Stimulated activated CD4-positive, alpha-beta T cell treated with anti-CD3 and anti-CD28 coated beads, TNF-alpha, amount 100 ng/mL, for 24 hours (primary cell): ENCODE measurements at places on chromosomes 13 and 19.

GRCh38 chr13:105177265-105177900 is 1358.1 kb downstream of the EFNB2 start:
- DNase-seq, result no peak

DNA sequence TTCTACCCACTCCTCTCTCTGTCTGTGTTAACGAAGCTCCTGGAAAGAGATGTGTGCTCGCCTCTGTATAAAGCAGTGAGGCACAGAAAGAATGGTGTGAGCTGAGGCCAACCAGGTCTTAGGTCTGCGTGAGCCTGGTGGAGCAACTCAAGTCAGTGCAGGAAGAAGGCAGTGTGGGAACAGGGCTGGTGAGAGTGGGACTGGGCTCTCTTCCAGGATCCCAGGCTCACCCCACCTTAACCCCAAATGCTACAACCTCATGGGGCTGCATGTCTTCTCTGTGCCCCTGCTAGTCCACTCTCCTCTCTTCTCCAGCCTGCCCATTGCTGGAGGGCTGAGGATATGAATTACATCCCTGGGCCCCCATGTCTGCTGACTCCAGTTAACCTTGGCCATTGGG is 127.4 kb downstream of the DCT start:
- no peak for DNase-seq

DNA sequence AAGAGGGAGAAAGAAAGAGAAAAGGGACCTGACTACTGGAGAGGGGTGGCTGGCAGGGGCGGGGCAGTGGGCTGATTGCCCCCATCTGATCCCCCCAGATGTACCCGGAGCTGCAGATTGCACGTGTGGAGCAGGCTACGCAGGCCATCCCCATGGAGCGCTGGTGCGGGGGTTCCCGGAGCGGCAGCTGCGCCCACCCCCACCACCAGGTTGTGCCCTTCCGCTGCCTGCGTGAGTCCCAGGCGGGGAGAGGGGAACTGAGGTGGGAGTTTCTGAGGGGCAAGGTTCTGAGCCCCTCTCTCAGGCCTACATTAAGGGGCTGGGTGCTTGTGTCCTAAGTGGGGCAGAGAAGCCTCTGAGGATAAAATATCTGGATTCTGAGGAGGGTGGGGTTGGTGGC is 2.4 kb downstream of the APLP1 start:
- no peak for DNase-seq

GRCh38 chr13:49517461-49517860 is 21.7 kb downstream of the PHF11 start:
- no peak for DNase-seq

DNA sequence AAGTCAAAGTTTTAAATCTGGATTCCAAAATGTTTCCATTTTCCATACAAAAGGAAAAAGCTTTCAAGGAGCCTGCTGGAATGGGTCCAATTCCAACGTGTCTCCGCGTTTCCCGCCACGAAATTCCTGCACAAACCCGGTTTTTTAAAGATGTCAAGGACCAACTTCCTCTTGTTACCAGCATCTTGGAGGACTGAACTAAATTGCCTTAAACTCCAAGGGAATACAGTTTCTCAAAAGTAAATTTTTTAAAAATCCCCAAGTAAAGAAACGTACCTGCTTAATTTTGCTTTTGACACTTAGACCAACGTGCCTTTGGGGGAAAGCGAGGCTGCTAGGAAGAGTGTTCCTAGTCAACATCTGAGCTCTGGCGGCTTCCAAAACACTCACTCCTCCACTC is 12.3 kb upstream of the SOX1 start:
- no peak for DNase-seq

DNA sequence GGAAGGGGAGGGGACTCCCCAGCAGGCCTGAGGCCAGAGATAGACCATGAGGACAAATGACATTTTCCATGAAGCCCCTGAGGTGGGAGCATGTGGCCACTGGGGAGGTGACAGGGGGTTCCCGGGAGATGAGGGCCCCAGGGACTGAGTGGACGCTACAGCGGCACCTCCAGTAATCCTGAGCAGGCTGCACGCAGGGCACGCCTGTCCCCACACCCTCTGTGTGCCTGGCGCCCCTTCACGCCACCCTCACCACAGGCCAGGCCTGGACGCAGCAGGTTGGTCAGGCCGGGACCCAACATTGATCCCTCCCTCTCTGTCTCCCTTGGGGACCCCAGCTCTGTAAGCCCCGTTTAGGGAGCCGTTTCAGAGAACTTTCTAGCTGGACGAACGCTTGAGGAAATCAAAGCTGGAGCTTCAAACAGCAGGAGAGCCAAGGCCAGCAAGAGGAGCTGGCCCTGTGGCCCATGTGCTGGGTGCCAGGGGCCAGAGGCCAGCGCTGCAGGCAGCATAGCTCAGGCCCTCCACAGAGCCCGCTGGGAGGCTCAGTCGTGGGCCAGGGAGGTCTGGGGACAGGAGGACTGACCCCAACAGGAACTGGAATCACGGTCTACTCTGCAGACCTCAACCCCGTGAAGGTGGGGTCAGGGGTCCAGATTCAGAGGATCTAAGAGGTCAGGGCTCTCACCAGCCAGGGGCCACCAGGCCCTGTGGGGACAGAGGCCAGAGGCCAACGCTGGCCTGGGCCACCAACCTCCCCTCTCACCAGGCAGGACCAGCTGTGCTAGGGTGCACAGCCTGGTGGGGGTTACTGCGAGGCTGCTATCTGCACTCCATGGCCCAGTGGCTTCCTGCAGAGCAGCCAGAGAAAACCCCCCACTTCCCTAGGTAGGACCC is 14.6 kb downstream of the LSM4 start:
- no peak for DNase-seq

GRCh38 chr13:30097701-30098100 is 209.7 kb downstream of the KATNAL1 start:
- no peak for DNase-seq

GRCh38 chr13:80036845-80037504 is 304.0 kb downstream of the SPRY2 start:
- no peak for DNase-seq

DNA sequence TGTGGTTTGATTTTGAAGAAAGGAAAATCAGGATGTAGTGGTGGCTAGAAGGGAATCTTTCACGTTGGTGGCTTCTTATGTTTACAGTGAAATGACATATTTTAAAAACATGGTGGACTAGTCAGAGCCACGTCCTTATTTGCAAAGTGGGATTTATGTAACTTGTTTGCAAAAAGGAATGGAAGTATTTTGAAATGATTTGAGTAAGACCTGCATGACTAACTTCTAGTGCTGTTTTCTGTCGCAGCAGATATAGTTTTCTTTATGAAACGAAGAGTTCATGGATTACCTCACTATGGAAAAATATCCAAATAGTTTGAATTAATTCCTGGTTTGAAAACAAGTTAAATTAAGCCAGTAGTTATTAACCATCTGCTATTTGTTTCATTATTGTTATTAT is 476.5 kb downstream of the MYO16 start:
- no peak for DNase-seq

GRCh38 chr13:28338742-28339141 is 156.2 kb downstream of the FLT1 start:
- DNase-seq, result no peak

DNA sequence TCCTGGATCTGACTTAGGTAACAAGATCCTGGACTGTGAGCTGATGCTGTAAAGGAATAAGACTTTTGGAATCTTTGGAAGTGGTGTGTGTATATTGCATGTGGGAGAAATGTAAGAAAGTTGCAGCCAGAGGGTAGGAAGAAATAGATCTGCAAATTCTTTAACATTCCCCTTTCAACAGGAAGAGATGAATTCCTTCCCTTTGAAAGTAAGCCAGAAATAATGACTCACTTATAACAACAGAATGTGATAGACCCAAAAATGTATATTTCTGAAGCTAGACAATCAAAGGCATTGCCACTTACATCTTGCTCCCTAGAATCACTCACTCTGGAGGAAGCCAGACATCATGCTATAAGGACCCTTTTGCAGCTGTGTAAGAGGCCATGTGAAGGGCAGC is 9.8 kb upstream of the SIAH3 start:
- DNase-seq, result no peak

DNA sequence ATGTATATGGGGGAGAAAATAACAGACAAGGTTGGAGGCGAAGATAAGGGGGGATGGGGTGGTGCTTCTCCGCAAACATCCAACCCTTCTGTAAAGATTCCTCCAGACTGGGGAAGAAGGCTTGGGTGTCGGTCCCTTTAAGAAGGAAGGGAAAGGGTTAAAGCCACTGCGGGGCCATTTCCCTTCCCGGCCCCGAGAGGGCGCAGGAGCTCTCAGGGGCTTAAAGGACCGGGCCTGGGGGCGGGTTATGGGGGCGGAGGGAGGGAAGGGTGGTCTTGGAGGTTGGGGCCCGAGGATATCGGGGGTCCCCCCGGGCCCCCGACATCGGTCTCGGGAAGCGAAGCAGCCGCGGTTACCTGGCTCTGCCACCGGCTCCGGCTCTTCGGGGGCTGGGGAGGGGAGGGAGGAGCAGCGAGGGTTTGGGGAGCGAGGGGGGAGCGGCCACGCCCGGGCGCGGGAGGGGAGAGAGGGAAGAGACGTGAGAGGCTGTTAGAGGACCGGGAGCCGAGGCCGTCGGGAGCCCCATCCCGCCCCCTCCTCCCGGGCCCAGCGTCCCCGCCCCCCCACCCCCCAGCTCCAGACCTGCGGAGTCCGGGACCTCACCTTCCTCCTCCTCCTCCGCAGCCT is 2.8 kb downstream of the TNNT1 start:
- DNase-seq, result no peak

- DNase-seq, result no peak
These were observed 27.7 kb downstream of the STK24 start for GRCh38 chr13:98549006-98549727.

DNA sequence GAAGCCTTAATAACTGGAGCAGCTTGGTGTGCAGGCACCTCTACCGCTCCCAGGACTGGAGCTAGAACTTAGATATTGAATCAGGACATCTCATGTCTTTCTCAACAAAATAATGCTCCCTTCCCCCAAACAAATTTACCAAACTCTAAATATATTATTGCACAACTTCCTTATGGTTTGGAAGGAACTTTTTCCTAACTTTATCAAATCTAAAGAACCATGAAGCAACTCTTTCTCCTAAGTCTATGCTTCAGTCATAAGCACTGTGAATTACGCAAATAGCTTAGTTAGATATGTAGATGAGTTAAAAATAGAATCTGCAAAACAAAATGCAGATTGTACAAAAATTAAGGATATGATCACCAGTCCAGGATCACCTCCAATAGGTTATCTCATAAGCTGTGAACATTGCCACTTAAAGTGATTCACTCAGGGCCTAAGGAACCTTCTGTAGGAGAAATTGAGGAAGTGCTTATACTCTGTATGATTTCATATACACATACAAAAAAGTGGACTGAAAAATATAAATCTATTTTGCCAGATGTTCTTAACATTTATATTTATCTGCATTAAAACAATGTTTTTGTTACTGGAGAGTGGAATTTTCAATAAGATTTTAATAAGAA is 20.4 kb upstream of the MAB21L1 start:
- no peak for DNase-seq

GRCh38 chr19:6416658-6417405 is 7.8 kb downstream of the KHSRP start:
- no peak for DNase-seq

DNA sequence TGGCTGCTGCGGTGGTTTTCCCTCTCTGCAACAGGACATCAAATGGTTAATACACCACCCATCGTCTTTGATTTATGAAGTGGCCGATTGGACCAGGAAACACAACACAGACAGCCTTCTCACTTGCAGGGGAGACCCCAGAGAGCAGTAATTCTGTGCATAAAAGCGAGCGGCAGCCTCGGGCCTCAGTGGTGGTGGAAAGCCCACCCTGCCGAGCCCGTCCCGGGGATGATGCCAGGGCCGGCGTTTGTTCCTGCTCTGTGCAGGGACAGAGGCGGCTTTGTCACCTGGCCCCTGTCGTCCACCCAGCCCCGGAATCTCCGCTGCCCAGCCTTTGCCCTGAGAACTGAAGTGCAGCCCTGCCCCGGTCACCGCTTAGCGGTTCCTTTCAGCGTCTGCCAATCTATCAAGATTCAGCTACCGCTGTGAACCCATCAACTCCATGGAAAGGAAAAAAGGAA is 184.4 kb downstream of the TSHZ3 start:
- no peak for DNase-seq

DNA sequence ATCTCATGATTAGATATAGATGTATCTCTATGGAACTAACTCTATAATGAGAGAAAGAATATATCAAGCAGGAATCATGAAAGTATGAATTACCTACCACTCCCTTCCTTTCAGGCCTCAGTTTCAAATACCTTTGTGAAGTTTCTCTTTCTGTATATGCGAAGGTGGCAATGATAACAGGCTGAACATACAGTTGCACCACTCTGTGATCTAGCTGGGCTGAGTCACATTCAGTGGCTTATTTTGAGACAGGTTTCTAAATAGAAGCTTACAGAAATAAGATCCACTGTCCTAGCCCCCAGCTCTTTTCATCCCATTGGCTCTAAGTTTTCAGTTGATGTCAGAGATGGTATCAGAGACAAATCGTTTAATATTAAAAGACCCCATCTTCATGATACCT is 662.0 kb downstream of the SLITRK1 start:
- no peak for DNase-seq

GRCh38 chr13:113816946-113817859 is 46.7 kb downstream of the GAS6 start:
- peak; percentile 70 for DNase-seq

- DNase-seq, result no peak
These were observed 679 bp upstream of the CDADC1 start for GRCh38 chr13:49246850-49247642.

- no peak for DNase-seq
These were observed 122.3 kb downstream of the DPF1 start for GRCh38 chr19:38101723-38102122.

- DNase-seq, result no peak
These were observed 40.4 kb downstream of the INTS6 start for GRCh38 chr13:51412431-51412830.

GRCh38 chr19:7506385-7507328 is 9.2 kb upstream of the ZNF358 start:
- no peak for DNase-seq

DNA sequence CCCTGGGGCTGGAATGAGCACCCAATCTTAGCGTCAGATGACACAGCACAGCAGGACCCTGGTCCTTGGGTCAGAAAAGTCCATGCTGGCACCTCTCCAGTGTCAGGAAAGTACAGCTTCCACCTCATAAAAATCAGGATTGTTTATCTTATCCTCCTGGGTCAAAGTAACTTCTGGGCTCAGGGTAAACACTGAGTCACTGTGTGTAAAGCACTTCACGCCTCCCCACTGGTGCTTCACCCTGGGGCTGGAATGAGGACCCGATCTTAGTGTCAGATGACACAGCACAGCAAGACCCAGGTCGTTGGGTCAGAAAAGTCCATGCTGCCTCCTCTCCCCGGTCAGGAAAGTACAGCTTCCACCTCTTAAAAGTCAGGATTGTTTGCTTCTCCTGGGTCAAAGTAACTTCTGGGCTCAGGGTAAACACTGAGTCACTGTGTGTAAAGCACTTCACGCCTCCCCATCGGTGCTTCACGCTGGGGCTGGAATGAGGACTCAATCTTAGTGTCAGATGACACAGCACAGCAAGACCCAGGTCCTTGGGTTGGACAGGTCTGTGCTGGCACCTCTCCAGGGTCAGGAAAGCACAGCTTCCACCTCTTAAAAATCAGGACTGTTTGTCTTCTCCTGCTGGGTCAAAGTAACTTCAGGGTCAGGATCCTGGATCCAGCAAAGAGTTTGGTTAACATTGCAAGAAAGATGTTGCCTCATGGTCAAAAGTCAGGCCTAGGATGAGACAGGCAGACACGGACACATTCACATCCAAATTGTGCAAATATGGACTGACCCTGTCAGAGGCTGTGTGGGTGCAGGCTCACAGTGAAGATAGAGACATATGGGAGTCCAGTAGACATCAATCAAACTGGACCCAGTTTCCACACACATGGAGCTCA is 39.2 kb upstream of the CYP2A7 start:
- DNase-seq, result no peak
